ENCODE measurements at places on chromosomes 5 and 9.
A peak's percentile ranks its signal among the peaks of the same experiment; 100 is the strongest.

DNA sequence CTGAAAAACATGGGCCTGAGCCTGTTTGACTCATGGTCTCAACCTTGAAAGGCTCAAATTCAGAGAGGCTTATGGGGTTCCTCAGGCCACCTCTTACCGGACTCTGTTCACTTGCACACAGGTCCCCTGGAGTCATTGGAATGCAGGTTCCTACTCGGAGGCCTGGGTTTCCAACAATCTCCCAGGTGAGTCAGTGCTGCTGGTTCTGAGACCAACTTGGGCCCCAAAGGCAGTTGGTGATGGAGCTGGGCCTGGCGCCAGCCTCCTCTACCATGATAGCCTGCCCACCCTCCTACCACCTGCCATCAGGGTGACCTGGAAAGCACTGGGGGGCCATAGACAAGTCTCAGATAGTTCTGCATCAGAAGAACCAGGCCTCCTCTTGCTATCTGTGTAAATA, 188.4 kb downstream of the RGS3 start:
- DNase-seq, result no peak

GRCh38 chr9:128712451-128713410, 10.4 kb downstream of the PKN3 start:
- no peak for DNase-seq

- no peak for DNase-seq
Observed at GRCh38 chr5:153964191-153964879, 74.4 kb downstream of the FAM114A2 start.

DNA sequence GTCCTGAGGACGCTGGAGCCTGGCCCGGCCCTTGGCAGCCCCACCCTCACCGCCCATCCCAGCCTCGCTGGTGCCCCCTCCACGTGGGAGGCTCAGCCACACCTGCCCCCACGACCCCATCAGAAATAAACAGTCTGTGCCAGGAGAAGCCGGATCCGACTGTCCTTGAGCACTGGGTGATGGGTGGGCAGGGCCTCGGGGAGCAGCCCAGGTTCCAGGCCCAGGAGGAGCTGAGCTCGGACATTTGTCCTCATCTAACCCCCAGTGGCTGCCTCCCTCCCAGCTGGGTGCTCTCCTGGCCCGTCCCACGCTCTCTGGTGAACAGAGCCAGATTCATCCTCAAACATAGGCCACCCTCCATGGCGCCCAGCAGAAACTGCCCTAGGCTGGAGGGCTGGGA, 4.6 kb upstream of the PTGDS start:
- DNase-seq, result no peak

DNA sequence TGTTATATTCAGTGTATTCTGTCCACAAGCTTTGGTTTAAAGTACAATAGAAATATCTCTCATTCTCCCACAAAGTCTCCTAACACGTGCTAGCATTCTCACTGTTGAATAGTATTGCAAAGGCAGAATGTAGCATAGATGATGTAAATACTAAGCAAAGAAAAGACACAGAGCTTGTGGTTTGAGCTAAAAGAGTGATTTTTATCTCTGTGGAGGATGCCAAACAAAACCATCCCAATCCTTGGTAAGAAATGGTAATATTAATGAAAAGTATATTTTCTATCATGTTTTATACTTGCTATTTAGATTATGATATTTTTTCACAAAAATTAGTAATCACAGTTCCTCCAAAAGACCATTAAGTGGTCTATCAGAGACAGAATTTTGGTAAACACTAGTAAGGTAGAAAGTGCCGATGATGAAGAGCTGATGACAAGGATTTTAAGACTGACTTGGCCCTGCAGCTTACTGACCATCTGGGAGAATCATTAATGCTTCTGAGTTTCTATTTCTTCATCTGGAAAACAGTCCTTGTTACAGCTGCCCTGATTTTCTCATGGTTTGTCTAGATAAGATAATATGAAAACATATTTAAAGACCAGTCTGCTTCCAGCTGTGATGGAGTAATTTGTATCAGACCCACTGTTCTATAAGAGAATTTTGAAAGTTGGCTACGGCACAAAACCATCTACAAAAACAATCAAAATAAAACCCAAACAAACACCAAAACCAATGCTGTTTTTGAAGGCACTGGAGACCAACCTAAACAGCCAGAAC, 510.2 kb downstream of the SPATA31D1 start:
- DNase-seq, result no peak

DNA sequence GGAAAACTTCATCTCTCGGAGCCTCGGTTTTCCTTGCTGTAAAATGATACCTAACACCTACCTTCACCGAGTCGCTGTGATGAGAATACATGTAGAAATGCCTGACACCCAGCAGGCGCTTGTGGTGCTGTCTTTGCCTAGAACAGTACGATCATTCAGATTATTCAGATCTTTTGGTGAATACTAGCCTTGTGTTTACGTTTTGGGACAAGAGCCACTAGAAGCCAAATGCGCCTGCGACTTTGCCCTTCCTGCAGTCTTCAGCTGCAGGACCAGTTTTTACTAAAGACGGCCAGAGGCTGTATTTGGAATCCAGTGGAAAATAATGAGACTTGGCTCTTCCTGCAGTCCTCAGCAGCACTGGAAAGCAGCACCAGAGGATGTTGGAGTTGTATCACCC, 189.6 kb downstream of the TRIO start:
- DNase-seq, result no peak

DNA sequence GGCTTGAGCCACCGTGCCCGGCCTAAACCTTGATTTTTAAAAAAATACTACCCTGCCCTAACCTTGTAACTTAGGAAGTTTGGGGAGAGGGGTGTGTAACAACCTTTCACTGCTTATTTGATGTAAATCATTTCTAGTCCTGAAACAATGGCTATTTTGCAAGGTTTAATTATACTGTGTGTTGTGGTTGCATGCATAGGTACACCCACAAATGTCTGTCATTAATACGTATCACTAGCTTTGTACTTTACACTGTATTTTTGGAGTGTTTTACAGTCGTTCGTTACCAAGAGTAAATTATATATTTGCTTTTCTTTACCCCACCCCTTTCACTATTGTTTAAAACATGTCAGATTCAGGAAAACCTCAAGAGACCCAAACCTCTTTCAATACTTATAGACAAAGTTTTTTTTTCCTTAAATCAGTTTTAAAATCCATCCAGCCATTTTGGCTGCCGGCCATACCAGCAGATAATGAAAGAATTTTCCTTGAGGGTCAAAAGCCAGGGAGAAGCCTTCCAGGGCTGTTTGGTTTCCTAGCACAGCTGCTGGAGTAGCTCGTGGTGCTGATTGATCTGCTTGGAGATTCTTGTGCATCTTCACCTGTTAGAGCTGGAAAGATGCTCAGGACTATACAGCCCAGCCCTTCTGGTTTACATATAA, 50.7 kb downstream of the DOCK8 start:
- DNase-seq, result no peak

DNA sequence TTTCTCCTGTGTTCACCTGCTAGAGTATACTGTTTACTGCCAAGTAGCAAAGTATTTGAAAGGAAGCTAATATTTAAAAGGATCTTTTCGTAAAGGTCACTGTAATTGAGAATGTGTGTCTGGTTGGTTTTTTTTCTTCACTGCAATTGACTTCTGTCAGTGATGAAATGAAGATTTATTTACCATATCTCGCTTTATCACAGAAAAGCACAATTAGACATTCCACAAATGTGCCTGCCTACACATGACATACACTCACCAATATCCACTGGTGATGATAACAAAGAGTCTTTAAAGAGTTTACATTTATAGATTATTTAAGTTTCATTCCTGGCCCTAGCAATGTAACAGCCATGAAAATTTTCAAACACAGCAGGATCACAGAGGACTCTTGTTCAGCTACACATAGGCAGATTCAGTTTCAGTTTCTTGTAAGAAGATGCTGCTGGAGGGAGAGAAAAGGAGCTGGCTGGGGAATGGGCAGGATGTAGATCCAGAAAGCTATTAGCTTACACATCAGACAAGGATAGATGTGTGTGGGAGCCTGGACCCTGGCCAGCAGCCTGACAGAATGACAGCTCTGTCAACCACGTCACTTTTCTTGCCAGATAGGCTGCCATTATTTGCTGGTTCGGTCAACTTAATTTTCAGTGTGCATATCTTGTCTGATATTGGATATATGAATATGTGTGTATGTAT, 104.0 kb downstream of the GDNF start:
- DNase-seq, result no peak

DNA sequence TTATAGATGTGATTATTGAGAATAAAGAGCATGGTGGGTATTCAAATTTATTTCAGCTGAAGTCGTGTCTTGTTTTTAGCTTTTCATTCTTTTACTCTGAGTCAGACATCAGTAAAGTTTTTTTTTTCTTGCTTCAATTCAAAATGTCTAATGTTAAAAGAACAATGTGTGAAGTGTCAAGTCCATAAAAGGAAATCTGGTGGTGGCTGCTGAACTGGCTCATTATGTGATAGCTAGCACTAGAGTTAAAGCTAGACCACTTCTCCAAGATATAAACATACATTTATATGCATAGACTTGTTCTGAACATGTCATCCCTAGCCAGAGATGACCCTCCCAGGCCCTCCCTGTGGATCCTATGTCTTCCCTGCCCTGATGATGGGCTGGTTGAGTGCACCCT, 338.3 kb downstream of the RAB3C start:
- DNase-seq, result no peak

DNA sequence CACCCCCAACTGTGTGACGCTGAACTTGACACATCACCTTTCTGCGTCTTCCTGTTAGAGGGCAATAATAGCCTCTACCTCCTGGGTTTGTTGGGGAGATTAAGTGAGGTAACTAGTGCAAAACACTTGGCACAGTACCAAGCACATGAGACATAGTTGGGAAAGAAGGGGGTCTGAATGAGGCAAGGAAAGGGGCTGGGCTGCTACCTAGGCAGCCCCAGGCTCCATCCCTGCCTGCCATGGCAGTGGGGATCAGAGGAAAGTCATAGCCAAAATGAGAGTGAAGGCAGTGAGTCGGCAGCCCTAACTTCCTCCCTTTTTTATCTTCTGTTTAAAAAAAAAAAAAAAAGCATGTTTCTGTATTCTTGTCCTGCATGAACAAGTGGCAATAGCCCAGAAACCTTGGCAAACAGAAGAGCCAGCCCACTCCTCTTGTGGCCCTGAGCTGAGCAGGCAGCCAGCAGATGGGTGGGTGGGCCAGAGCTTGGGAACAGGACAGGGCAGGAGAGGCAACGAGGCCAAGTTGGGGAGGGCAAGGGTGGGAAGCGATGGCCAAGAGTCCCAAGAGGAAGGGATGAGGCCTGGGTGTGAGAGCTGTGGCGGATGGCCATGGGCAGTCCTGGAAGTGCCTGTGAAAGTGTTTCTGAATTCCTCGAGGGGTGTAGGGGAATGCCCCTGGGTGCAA, 11.4 kb downstream of the CAMK2A start:
- DNase-seq, result no peak

- DNase-seq, result no peak
Observed at GRCh38 chr5:147956064-147956841, 49.9 kb upstream of the C5orf46 start.

- no peak for DNase-seq
Observed at GRCh38 chr9:23622396-23622795, 203.6 kb downstream of the ELAVL2 start.

DNA sequence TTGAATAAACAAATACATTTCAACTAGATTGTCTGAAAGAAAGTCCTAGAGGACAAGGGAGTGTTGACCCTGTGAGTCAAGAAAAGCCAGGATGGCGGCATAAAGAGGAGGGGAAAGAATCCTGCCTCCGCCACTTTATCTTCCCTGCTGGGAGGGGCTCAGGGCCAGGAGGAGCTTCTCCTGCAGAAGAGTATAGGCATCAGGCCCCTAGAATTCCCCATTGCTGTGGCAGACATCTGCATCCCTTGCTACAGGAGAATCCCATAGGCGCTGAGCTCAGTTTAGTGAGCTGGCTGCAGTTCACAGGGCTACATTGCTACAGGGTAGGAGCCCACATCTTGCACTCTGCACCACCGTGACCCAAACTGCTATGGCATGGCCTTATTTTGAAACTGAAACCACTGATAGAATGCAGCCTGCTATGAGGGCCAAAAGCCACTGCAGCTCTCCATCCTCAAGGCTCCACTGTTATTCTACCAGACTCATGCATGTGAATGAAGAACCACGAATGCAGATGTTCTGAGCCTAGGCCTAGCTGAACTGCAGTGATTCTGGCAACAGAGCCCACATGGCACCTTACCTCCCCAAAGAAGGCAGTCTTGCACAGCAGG, 941.4 kb upstream of the CTNND2 start:
- no peak for DNase-seq

GRCh38 chr5:172630986-172631385, 10.1 kb upstream of the NEURL1B start:
- DNase-seq, result no peak

DNA sequence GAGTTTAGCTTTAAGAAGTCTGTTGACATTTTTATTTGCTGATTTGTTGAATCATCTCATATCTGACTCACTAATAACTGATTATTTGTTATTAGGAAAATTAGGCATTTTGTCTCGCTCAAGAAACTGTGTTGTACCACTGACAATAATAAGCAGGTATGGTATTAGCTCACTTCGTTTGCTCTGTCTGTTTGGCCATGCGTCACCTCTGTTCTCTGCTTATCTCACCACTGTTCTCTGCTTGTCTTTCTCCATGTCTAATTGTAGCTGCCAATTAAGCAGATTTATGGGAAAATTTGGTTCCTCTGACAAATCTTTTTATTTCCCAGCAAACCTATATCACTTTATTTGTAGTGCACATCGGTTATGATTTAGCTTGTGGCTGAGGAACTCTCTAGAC, 138.9 kb downstream of the WDR41 start:
- peak; percentile 18 for DNase-seq

- no peak for DNase-seq
Observed at GRCh38 chr9:92962846-92963245, 15.5 kb downstream of the FGD3 start.

DNA sequence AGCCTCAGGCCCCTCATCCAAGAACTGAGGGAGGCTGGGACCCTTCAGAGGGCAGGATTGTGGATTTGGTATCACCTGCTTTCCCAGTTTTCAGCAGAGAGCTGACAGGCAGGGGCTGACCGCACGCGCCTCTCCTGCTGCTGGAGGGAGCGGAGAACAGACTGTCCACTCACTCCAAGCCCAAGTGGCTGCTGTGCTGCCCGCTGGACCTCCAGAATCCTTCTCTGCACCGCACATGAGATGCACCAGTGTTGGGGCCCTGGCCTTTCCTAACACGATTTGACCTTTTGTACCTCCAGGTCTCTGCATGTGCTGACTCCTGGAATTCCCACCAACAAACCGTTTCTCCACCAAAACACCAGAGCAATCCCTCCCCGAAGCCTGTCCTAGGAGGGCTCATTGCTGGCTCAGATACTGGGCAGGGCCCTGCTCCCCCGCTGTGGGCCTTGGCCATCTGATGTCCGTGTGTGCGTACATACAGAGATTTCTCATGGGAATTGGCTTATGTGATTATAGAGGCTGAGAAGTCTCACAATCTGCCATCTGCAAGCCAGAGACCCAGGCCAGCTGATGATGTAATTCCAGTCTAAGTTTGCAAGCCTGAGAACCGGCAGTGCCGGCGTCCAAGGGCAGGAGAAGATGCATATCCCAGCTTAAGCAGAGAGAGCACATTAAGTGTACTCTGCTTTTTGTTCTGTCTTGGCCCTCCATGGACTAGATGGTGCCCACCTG, 141.7 kb downstream of the GADD45G start:
- no peak for DNase-seq

- DNase-seq, result no peak
Observed at GRCh38 chr5:154194345-154195329, 4.1 kb downstream of the GALNT10 start.

- no peak for DNase-seq
Observed at GRCh38 chr9:78363221-78363620, 66.3 kb downstream of the PSAT1 start.

- peak; percentile 27 for DNase-seq
Observed at GRCh38 chr5:103450333-103451061, 112.1 kb downstream of the NUDT12 start.

All from NCI-H774 (cell line).